ENCODE measurements at places on chromosomes 13 and 19. TPM values are rescaled to one million over a fixed set of nuclear protein-coding genes. Genes with fewer than 3 reads are reported as not detected.

Gene KLK4
- not detected for total RNA-seq

Gene SLC10A2
- not detected for total RNA-seq

Gene PVR
- 4.6 TPM for total RNA-seq

Gene ZNF772
- total RNA-seq, result 7.6 TPM

Gene TDRD12
- total RNA-seq, result 0.10 TPM

Gene NOVA2
- not detected for total RNA-seq

Gene TNFRSF19
- total RNA-seq, result not detected

Gene LILRB3
- total RNA-seq, result 1.5 TPM

Gene TPT1
- total RNA-seq, result 3,981 TPM

Gene ALOX5AP
- 71.0 TPM for total RNA-seq
